ENCODE measurements at places on chromosomes 12 and 14.

GRCh38 chr12:70619471-70620152, 17.6 kb downstream of the PTPRB start:
- DNase-seq, result no peak

- no peak for DNase-seq
Measured at GRCh38 chr14:50501642-50502041, 30.7 kb downstream of the MAP4K5 start.

DNA sequence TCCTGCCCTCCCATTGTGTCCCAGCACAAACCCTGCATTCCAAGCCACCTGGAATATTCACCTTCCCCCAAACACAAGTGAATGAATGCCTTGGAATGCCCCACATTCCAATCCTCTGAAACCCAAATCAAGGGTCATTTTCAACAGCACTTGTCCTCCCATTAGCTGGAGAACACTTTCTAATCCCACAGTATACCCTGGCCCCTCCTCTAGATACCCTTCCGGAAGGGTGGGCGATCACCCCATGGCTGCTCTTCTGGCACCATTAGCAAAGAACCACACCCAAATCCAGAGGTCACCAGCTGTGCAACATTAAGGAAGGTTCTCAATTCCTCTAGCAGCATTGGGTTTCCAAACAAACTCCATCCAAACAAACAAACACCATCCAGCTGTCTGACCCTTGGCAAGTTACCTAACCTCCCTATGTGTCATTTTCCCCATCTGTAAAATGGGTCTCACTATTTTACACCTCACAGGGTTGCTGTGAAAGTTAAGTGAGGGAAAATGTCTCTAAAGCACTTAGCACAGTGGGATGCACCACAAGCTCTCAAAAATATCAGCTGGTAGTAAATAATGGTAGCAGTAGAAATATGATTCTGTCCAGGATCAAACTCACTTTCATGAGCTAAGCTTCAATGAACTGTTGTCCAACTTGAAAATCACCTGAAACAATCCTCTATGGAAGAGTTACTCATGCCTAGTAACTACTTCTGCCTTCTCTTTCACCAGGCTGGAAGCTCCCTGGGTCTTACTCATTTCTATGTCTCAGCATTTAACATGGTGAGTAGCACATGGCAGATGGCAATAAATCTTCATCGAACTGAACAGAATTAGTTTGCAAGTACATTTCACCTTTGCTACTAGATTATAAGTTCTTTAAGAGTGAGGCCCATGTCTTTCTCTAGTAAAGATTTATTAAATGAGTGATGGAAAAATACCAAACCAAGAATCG, 5.3 kb downstream of the NUAK1 start:
- no peak for DNase-seq

DNA sequence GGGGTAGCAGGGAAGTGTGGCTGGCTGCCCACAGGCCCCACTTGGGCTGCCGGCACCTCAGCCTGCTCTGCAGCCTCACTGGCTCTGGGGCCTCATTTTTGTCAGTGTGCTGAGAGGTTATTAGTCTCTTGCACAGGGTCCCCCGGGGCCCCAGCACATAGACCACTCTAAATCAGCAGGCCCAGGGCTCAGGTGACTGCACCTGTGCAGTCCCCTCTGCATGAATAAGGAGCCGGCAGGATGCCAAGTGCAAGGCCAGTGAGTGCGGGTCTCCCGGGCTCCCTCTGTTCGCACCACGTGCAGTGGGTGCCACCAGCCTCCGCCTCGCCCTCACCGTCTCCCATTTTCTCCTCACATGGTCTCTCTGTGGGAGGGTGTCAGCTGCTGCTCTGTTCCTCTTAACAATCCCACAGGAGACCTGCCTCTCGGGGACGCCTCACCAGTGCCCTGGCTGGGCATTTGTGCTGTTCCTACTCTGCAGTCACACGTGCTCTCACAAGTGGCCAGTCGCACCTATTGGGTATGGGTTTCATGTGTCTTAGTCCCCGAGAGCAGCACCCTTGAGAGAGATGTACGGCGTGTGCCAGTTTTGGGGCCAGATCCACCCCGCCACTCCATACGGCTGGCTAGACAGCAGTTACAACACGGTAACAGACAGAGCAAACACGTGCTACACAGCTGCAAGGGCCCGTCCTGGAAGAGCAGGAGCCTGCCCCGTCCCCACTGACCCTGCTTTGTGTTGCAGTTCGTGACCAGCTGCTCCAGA, 40.4 kb downstream of the MMAB start:
- DNase-seq, result no peak

GRCh38 chr14:93543766-93544165, 113.0 kb downstream of the UNC79 start:
- DNase-seq, result peak; percentile 60

GRCh38 chr12:84222841-84223240, 689.8 kb downstream of the SLC6A15 start:
- no peak for DNase-seq

DNA sequence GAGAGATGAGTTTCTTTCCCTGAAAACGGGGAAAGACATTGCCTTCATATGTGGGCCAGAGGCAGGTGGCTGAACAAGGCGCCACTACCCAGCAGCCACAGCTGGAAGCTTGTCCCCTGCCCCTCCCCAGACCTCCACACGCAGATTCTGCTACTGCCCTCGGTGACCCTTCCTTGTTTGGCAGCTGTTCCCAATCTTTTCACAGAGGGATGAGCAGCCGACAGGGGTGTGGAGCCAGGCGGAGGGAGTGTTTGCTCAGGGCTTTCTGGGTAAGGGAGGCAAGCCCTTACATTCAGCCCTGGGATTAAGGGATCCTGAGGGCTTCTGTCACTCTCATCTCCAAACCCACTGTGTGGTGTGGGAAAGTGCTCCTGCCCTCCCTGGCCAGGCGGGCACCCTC, 4.5 kb upstream of the KRT4 start:
- no peak for DNase-seq

GRCh38 chr14:85165094-85165493, 364.9 kb upstream of the FLRT2 start:
- DNase-seq, result no peak

- DNase-seq, result no peak
Measured at GRCh38 chr14:69328765-69329164, 68.8 kb downstream of the GALNT16 start.

DNA sequence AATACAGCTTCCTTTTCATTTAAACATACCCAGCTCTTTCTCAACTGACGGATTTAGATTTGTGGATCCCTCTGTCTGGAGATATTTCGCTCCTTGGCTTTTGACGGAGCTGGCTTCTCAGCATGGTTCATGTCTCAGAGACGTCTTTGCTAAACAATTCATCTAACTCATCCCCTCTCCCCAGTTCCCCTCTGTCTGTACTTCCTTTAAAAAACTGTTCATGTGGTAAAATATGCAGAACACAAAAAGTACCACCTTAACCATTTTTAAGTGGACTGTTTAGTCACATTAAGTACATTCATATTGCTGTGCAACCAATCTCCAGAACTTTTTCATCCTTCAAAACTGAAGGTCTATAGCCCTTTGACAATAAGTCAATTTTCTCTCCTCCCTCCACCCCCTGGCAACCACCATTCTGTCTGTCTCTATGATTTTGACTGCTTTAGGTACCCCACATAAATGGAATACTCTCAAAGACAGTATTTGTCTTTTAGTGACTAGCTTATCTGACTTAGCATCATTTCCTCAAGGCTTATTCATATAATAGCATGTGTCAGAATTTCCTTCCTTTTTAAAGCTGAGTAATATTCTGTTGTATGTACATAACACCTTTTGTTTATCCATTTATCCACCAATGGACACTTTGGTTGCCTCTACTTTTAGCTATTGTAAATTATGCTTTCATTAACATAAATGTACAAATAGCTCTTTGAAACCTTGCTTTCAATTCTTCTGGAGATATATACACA, 399.8 kb upstream of the SOX5 start:
- no peak for DNase-seq

DNA sequence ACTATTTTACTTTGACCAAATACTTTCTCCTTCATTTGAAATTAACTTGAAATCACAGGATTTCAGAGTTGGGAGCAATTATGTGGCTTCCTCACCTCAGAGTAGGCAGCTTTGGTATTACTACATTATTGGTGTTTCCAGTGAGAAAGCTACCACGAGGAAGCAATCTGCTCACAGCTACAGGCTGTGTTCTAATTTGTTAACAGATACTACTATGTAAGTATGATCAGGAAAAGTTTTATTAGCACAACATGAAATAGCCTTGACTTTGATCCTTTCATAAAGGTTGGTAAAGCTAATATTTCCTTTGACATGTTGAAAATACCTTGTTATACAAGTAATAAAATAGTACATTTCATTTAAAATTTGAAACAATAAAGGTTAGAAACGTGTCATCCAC, 30.6 kb downstream of the TAOK3 start:
- DNase-seq, result no peak

GRCh38 chr14:39984323-39984722, 552.1 kb upstream of the FBXO33 start:
- no peak for DNase-seq

DNA sequence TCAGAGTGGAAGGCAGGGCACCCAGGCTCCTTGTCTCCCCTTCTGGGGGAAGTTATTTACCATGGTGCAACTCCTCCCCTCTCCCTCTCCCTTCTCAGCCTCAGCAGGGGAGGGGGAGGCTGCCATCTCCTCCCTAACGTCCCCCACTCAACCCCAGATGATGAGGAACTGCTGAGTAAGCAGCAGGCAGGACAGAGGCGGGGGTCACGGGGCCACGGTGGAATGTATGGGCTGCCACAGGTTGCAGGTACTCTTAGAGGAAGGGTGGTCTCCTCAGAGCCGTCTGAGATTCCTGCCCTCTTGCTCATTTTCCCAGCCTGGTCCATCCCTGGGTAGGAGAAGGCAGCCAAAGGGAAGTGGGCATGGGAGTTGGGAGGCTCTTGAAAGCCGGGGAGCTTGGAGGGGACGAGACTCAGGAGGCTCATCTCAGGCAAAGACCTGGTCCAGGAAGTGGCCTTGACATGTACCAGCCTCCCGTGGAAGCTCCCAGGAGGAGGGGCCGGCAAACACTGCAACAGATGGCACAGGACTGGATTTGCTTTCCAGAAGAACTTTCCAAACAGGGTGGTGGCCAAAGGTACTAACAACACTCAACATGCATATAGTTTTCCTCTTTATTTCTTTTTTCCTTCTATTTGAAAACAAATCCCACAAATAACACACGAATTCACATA, 19.0 kb downstream of the RIN3 start:
- no peak for DNase-seq

- DNase-seq, result no peak
Measured at GRCh38 chr12:2544230-2544629, 250.5 kb upstream of the FKBP4 start.

GRCh38 chr14:33529787-33530757, 420.8 kb downstream of the EGLN3 start:
- DNase-seq, result no peak

DNA sequence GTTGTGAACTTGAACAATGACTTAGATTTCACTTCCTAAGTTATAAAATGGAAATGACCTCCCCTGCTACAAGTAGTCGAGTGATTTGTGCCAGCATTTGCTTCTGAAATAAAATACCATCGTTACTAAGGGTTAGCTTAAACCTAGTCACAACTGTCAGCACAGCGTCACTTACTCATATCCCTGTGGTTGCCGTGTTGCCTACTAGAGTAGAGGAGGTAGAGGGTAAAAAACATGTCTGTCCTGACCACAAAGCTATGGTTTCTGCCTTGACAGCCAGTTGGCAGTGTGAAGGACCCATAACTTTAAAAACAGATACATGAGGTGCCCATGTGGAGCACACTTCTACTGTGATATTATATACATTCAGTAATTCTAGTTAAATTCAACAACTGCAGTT, 234.2 kb upstream of the RGS6 start:
- DNase-seq, result no peak

DNA sequence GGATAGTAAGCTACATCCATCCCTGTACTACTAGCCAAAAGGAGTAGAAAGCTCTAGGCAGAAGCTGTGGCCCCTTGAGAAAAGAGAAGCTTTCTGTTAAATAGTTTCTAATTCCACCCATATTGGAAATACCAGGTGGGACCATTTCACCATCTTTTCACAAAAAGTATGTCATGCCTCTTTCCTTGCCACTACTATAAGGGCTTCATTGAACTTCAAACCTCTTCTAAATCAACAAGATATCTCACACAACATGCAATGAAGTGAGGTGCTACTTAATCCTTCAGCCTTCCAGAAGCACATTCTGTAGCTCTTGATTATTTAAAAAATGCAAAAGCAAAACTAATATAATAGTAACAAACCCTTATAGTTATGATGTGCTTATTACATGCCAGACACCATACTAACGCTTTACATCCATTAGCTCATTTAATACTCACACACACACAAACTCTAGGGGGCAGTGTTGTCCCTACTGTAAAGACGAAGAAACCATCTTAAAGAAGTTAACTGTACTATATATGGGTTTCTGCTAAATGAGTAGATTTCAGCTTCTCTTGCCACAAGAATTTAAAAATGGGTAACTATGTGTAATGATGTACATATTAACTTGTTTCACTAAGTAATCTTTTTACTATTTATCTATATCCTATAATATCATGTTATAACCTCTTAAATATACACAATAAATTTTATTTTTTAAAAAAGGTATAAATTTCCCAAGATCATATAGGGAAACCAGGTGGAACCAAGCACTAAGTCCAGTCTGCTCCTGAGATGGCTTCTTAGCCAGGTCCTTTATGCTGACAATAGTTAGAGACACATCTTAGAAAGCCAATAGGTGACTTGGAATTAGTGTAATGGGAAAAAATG, 124.4 kb downstream of the RPS29 start:
- peak; percentile 84 for DNase-seq

DNA sequence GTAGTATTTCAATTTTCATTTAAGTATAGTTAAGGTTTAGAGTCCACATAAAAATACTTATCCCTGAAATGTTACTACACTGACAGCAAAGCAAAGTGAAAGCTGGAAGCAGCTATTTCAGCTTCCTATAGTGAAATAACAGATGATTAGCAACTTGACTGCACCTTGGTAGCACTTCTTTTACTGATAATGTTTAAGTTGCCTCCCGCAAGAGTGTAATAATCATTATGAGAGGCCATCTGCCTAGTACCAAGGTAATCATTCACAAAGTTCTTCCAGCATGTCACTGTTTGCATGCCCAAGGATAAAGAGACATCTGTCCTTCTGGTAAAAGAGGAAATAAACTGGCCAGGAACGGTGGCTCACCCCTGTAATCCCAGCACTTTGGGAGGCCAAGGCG, 69.8 kb downstream of the LIN7A start:
- no peak for DNase-seq

All from suppressor macrophage treated with lipopolysaccharide for 4 hours (primary cell).